ENCODE measurements at places on chromosomes 1 and 21.

DNA sequence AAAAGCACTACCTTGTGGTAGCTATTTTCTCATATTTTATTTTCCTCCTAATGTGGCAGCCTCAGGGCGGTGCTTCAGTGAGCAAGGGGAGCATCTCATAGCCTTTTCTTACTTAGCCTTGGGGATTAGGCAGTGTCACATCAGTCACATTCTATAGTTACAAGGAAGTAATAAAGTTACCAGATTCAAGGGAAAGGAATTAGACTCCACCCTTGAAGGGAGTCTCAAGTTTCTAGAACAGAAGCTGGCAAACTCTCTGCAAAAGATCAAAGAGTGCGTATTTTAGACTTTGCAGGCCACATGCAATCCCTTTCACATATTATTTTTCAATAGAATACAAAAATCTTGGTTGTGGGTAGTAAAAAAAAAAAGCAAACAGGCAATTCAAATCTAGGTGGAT is 350.4 kb downstream of the AMY1C start:
- no peak for DNase-seq

DNA sequence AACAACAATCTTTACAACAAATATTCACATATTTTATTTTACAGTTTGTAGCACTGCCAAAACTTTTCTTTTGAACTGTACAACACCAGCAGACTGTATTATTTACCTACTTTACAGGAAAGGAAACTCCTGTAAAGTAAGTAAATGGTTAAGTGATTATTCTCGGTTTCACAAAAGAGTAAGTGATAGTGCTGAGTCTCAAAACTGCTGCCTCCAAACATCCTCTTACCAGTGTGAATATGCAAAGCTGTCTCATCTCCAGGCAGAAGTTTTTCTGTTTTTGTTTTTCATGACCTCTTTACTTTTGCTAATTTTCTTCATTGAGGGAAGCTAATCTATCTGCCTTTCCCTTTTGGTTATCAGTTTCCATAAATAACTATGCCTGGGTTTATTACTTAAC is 286.7 kb downstream of the SRGAP2C start:
- DNase-seq = no peak

GRCh38 chr1:53986458-53986857 is 31.5 kb downstream of the LDLRAD1 start:
- DNase-seq = no peak

- no peak for DNase-seq
Measured at GRCh38 chr1:4002061-4002521, 102.0 kb upstream of the C1orf174 start.

DNA sequence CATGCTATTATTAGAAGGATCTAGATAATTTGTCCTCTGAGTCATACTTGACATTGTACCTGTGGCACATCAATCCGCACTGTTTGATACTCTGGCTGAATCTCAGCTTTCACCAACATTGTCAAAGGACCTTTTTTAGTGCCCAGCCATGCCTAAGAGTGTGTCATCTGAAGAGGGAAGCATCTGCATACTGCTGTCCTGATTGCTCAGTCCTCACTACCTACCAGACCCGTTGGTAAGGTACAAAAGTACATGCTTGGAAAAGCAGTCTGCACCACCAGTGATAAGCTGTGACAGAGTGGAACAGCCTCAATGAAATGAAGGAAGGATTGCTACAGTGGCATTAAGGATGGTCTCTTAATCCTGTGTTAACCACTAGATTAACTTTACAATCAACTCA is 17.1 kb downstream of the SYNC start:
- DNase-seq = no peak

GRCh38 chr1:186965847-186966246 is 137.1 kb downstream of the PLA2G4A start:
- no peak for DNase-seq

GRCh38 chr21:35448876-35449599 is 399.9 kb upstream of the RUNX1 start:
- DNase-seq = no peak

- DNase-seq = no peak
Measured at GRCh38 chr21:17572431-17572830, 40.3 kb downstream of the BTG3 start.

DNA sequence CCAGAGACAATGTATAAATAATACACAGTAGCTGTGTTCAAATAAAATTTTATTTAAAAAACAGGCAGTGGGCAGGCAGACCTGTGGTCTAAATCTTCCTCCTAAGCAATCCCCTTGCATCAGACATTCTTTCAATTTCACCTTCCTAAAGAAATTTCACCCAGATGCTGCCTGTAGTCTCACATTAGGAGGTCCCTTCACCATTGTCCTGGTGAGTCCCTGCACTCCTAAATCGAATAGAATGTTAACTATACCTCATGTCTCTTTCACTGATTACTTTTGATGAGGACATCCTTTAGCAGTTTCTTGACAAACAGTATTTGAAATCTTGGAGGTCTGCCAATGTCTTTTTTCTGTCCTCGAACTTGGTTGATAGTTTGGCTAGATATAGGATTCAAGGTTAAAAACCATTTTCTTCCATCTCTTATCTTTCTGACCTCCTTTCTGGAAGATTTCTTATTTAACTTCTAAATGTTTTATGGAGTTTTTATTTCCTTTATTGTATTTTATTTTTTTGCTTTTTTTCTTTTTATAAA is 77.5 kb downstream of the LPGAT1 start:
- no peak for DNase-seq

- no peak for DNase-seq
Measured at GRCh38 chr1:81802707-81803430, 2.1 kb downstream of the ADGRL2 start.

GRCh38 chr1:222622765-222623164 is 4.9 kb downstream of the MIA3 start:
- DNase-seq = no peak

DNA sequence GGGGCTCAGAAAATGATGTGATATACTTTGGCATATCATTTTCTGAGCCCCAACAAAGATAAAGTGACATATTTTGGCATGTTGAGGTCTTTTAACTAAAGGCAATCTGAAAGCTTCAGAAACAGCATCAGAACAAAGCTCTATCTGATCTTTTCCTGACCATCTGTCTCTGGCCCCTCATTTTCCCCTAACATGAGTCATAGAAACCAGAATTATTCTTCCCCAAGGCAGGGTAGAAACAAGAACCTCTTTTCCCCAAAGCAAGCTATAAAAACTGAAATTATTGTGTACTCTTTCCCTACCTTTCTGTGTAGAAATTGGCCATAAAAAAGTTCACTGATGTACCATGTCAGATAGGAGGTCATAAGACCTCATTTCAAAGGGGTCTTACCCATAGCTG is 48.7 kb upstream of the PLA2G4A start:
- no peak for DNase-seq

- no peak for DNase-seq
Measured at GRCh38 chr1:33446590-33446989, 15.7 kb upstream of the PHC2 start.

GRCh38 chr1:10773851-10774614 is 22.4 kb downstream of the CASZ1 start:
- DNase-seq = no peak

- peak; percentile 87 for DNase-seq
Measured at GRCh38 chr1:113811888-113812660, at the start of gene RSBN1. RSBN1 (minus strand) TSS chr1:113812476; CDS start chr1:113812412, 64 bp downstream.

- DNase-seq = no peak
Measured at GRCh38 chr1:17630048-17630830, 90.7 kb downstream of the ARHGEF10L start.

DNA sequence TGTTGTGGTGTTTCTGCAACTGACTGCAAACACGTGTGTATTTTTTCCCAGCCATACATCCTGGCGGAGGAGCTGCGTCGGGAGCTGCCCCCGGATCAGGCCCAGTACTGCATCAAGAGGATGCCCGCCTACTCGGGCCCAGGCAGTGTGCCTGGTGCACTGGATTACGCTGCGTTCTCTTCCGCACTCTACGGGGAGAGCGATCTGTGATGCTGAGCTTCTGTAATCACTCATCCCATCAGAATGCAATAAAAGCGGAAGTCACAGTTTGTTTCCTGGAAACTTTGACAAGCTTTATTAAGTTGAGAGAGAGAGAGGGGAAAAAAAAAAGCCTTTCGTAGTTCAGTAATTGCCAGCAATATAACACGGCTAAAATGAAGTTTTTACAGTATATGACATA is 32.7 kb upstream of the MTR start:
- DNase-seq = no peak

DNA sequence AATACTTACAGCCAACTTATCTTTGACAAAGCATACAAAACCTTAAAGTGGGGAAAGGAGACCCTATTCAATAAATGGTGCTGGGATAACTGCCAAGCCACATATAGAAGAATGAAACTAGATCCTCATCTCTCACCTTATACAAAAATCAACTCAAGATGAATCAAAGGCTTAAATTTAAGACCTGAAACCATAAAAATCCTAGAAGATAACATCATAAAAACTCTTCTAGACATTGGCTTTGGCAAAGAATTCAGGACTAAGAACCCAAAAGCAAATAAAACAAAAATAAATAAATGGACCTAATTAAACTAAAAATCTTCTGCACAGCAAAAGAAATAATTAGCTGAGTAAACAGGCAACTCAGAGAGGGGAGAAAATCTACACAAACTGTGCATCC is 335.6 kb upstream of the PBX1 start:
- no peak for DNase-seq

GRCh38 chr1:61869691-61870109 is 127.4 kb downstream of the PATJ start:
- DNase-seq = no peak

DNA sequence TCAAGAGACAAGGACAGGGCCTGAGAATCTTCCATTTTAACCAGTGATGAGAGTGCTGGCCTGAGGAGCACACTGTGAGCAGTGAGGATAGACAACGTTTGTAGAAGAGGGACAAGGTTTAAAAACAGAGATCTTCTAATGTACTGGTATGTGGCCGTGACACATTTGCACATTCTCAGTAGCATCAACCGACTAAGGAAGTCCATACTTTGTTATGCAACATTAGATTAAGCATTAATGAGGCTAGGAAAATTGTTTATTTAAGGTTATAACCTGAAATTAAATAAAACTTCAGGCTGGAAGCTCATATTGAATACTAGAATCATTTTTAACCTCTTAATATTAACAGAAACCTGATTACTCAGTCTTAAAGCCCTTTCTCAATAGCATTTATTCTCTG is 99.0 kb downstream of the SLC45A1 start:
- DNase-seq = no peak

- DNase-seq = no peak
Measured at GRCh38 chr1:1797731-1798341, 19.6 kb upstream of the NADK start.

DNA sequence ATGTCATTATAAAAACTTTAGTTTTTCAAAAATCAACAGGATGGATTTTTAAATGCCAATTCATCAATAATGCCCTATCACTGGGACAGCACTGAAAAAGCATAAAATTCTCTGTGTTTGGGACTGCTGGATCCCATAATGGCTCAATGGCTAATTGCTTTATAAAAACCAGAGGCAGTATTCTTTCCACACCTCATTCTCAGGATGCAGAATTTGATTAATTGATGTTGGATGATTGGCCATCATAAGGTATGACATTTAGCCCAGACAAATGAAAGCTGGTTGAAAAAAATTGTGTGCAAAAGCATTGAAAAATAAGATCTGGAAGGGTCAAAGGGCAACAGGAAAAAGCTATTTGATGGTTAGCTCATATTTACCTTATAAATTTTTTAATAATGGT is 362.2 kb upstream of the SNX7 start:
- DNase-seq = no peak

- no peak for DNase-seq
Measured at GRCh38 chr1:183719289-183719688, 66.2 kb upstream of the APOBEC4 start.

DNA sequence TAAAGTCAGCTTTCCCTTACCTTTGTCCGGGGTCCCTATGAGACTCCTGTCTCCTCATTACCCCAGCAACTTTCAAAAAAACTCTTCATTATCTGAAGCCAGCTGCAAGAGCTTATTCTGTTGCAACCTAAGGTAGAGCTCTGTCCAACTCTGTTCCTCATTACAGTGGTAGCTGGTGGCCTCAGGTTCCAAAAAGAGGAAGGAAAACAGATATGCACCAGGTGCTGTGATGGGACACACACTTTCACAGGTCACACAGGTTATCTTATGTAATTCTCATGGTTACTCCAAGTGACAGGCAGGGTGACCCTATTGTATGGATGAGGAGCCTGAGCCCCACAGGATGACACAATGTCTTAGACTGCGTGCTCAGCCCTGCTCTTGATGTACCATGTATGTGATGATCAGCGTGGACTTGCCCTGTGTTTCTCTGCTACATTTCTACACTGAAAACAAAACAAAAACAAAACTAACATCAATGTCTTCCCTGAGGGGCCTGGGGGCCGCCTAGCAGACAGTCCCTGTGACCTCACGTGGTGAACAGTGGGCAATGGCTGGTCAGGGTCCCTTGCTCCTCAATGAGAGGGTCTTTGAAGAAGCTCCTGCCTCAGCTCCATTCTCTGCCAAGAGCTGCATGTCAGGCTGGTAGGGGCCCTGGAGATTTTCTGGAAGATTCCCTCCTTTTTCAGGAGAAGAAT is 9.7 kb upstream of the TENT5C start:
- no peak for DNase-seq

- DNase-seq = no peak
Measured at GRCh38 chr1:174892016-174892415, 107.7 kb upstream of the CACYBP start.
